ENCODE measurements at places on chromosomes 12 and 14. TPM values are rescaled to one million over a fixed set of nuclear protein-coding genes. Genes with fewer than 3 reads are reported as not detected.

GRCh38 chr12:124302807-124303578 is 8.1 kb downstream of the RFLNA start:
- H3K4me1 ChIP-seq: peaks cover 5% of the 10 kb centered on the region
- no peak overlapping the region for H3K4me3 ChIP-seq
- DNase-seq: peak; percentile 35
- peak overlapping the region; percentile 6 for H3K27ac ChIP-seq
- H3K27me3 ChIP-seq: no peaks in the 10 kb centered on the region

GRCh38 chr12:19741132-19741489 is 301.8 kb downstream of the AEBP2 start:
- no peaks in the 10 kb centered on the region for H3K36me3 ChIP-seq
- no peaks in the 10 kb centered on the region for H3K4me1 ChIP-seq
- no peaks in the 10 kb centered on the region for H3K27me3 ChIP-seq

KRT83 gene
- polyA plus RNA-seq: not detected

COQ10A gene
- polyA plus RNA-seq: 10.1 TPM

- DNase-seq: no peak
- no peaks in the 10 kb centered on the region for H3K27me3 ChIP-seq
- peaks cover 16% of the 10 kb centered on the region for H3K36me3 ChIP-seq
- no peaks in the 10 kb centered on the region for H3K4me1 ChIP-seq
Observed at GRCh38 chr12:3622822-3623690, 129.9 kb downstream of the CRACR2A start.

TMCC3 gene
- polyA plus RNA-seq: 4.3 TPM

- H3K27me3 ChIP-seq: no peaks in the 10 kb centered on the region
- DNase-seq: no peak
- H3K4me1 ChIP-seq: peaks cover 15% of the 10 kb centered on the region
- H3K36me3 ChIP-seq: no peaks in the 10 kb centered on the region
- no peak overlapping the region for H3K27ac ChIP-seq
Observed at GRCh38 chr14:102239231-102239630, 65.7 kb downstream of the MOK start.

DNA sequence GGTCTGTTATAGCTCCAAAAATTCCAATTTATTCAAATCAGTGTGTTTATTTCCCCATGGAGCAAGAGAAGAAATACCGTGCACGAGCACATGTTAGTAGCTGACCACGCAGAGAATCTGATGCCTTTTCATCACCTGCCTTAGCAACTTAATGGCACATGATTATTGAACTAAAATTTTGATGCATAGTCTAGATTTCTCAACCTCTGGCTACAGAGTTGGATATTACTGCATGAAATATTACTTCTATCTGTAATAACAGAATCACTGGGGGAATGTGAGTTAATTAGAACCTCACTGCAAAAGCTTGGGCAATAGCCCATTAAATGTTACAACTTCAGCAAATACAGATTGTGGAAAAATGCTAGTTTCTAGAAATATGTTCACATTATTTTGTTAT is 335.8 kb downstream of the FLRT2 start:
- H3K27ac ChIP-seq: no peak overlapping the region
- no peaks in the 10 kb centered on the region for H3K36me3 ChIP-seq
- DNase-seq: no peak
- H3K4me1 ChIP-seq: no peaks in the 10 kb centered on the region
- no peaks in the 10 kb centered on the region for H3K27me3 ChIP-seq
- H3K4me3 ChIP-seq: no peak overlapping the region

DNA sequence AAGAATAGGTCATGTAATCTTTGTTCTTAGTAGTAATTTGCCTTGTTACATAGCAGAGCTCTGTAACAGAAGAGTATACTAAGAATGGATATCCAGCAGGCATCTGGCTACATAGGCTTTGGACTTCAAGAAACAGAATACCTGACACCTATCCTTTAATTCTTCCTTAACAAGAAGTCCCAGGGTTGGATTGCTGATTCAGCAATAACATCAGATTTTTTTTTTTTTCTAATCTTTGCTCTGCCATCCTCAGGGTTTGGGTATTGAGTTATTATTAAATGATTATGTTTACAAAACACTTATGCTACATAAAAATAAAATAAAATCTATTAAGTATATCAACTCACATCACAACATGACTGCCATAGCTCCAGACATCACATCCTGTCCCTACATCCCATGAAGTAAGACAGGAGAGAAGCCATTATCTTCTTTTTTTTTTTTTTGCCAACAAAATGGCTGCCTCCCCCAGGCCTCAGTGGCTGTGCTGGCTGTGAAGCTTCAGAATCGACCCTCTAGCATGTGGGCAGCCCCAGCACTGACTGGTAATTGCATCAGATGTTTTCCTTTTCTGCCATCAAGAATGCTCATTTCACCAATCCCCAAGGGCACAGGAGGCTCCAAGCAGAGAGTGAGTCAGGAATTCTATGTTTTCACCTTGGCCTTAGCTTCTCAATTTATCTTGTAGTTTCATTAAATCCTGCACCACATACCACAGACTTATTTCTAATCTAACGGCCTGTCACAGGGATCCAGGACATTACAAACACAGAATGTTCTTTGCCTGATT is 186.2 kb downstream of the DICER1 start:
- no peaks in the 10 kb centered on the region for H3K36me3 ChIP-seq
- H3K27me3 ChIP-seq: no peaks in the 10 kb centered on the region
- no peak for DNase-seq

DNA sequence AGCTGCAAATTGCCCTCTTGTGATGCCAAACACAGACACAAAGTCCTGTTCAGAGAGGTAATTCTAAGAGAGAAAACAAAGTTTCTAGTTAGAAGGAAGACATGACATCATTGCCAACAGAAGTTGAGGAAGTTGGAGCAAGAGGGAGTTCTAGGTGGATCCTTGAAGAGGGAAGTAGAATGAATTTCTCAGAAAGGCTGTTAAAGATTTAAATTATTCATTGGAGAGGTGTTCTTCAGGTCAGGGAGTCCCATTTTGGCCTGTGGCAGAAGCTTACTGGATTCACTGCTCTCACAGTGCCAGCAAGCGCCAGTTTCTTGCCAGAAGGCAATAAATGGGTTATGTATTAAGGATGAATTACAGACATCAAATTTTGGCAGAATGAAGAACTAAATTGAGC is 15.3 kb downstream of the TSFM start:
- no peak overlapping the region for H3K4me3 ChIP-seq
- no peak for DNase-seq
- peaks cover 99% of the 10 kb centered on the region for H3K36me3 ChIP-seq
- no peaks in the 10 kb centered on the region for H3K27me3 ChIP-seq
- H3K4me1 ChIP-seq: no peaks in the 10 kb centered on the region
- no peak overlapping the region for H3K27ac ChIP-seq

TAS2R42 gene
- not detected for polyA plus RNA-seq

- H3K4me1 ChIP-seq: no peaks in the 10 kb centered on the region
- H3K36me3 ChIP-seq: no peaks in the 10 kb centered on the region
- no peak for DNase-seq
- H3K4me3 ChIP-seq: no peak overlapping the region
- H3K27me3 ChIP-seq: no peaks in the 10 kb centered on the region
- no peak overlapping the region for H3K27ac ChIP-seq
Observed at GRCh38 chr14:29548948-29549370, 378.7 kb downstream of the PRKD1 start.

DNA sequence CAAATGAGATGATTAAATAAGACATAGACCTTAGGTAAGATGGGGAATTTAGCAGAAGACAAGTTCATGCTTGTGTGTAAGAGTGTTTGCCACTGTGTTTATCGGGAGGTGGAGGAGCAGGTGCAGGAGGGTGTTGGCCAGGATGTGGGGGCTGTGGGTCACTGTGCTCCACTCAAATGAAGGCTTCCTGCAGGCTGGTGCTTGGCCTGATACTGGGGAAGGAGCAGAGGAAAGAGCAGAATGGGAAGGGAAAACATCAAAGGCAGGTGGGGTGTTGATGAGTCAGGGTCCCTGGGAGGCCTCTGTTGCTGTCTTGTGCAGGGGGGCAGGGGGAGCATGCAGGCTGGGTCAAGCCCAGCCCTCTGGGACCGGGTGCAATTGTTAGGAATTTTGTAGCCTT is 126.5 kb downstream of the TSPAN9 start:
- peaks cover 29% of the 10 kb centered on the region for H3K4me1 ChIP-seq
- H3K4me3 ChIP-seq: no peak overlapping the region
- peaks cover 7% of the 10 kb centered on the region for H3K36me3 ChIP-seq
- peaks cover 26% of the 10 kb centered on the region for H3K27me3 ChIP-seq
- no peak overlapping the region for H3K27ac ChIP-seq

DNA sequence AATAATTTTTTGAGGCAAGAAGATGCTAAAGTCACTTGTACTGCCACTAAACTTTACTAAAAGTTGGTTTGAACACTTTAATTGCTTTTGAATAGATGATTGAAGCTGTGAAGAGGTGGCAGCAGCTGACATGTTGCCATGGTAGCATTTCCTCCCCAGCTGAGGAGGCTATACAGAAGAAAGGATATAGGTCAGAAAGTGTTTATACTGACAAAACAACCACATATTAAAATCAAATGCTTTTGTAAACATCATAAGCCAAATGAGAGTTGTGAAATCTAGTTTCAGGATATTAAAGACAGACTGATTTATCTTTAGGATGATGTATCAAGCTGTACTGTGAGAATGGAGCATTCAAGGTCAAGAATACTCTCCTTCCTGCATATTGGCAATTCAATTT is 41.7 kb downstream of the TSPAN19 start:
- no peaks in the 10 kb centered on the region for H3K4me1 ChIP-seq
- H3K4me3 ChIP-seq: no peak overlapping the region
- DNase-seq: no peak
- no peak overlapping the region for H3K27ac ChIP-seq
- no peaks in the 10 kb centered on the region for H3K36me3 ChIP-seq

DENND5B gene
- 2.0 TPM for polyA plus RNA-seq

SERPINA5 gene
- polyA plus RNA-seq: 2.7 TPM

GRCh38 chr14:92573761-92574498 is 60.3 kb downstream of the RIN3 start:
- H3K36me3 ChIP-seq: peaks cover 17% of the 10 kb centered on the region
- H3K4me1 ChIP-seq: no peaks in the 10 kb centered on the region
- DNase-seq: no peak
- H3K4me3 ChIP-seq: no peak overlapping the region
- H3K27me3 ChIP-seq: no peaks in the 10 kb centered on the region

- DNase-seq: no peak
- no peaks in the 10 kb centered on the region for H3K27me3 ChIP-seq
- H3K4me3 ChIP-seq: no peak overlapping the region
- H3K36me3 ChIP-seq: peaks cover 49% of the 10 kb centered on the region
- no peaks in the 10 kb centered on the region for H3K4me1 ChIP-seq
Observed at GRCh38 chr14:92143962-92144361, 22.2 kb downstream of the CPSF2 start.

NOVA1 gene
- polyA plus RNA-seq: 1.0 TPM

DNA sequence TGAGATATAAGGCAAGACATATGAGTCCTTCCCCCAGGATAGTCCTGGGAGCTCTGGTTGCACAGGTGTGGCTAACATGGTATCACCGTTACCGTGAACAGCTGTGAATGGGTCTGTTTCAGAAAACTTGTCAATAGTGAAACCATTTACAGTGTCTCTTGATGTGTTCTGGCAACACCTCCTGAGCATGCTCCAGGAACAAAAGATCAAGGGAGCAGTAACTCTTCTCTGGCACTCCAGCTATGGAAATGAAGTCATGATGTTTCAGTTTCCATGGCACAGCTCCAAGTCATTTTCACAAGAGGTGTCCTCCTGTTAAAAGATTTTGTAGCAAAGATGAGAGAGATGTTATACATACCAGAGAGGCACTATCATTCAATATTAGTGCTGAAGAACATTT is 253.7 kb downstream of the SNAPC1 start:
- H3K36me3 ChIP-seq: no peaks in the 10 kb centered on the region
- no peaks in the 10 kb centered on the region for H3K27me3 ChIP-seq
- H3K27ac ChIP-seq: no peak overlapping the region
- H3K4me1 ChIP-seq: no peaks in the 10 kb centered on the region
- H3K4me3 ChIP-seq: no peak overlapping the region

- no peaks in the 10 kb centered on the region for H3K27me3 ChIP-seq
- peak overlapping the region; percentile 98 for H3K4me3 ChIP-seq
- peak overlapping the region; percentile 98 for H3K27ac ChIP-seq
- peak; percentile 91 for DNase-seq
Observed at GRCh38 chr12:6869049-6870021, 2.0 kb downstream of the TPI1 start.

- H3K27ac ChIP-seq: no peak overlapping the region
- H3K4me1 ChIP-seq: no peaks in the 10 kb centered on the region
- H3K27me3 ChIP-seq: no peaks in the 10 kb centered on the region
- no peaks in the 10 kb centered on the region for H3K36me3 ChIP-seq
Observed at GRCh38 chr12:63967358-63968145, 123.1 kb downstream of the SRGAP1 start.

GRCh38 chr12:117172168-117172567 is 18.1 kb downstream of the FBXO21 start:
- no peaks in the 10 kb centered on the region for H3K27me3 ChIP-seq
- no peaks in the 10 kb centered on the region for H3K4me1 ChIP-seq
- DNase-seq: no peak
- H3K36me3 ChIP-seq: peaks cover 100% of the 10 kb centered on the region
- no peak overlapping the region for H3K4me3 ChIP-seq
- H3K27ac ChIP-seq: no peak overlapping the region

All from stomach (tissue), 19 donors.